ENCODE measurements at places on chromosomes 11 and 22.

DNA sequence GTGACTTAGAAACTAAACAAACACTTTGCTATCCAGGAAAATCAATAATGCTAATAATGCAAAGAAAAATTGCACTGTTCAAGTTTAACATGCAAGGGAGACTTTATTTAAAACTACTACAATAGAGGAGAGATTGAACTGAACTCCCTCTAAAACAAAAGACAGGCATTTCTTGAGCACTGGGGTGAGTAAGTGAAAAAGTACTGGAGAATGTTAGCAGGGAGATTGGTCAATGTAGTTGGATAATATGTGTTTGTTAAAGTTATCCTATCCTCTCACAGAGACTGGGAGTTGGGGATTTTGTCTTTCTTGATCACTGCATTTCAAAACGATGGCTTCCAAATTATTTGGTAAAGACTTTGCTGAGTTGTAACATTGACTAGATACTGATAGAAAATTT lies 77.6 kb downstream of the LUZP2 start:
- H3K4me3 ChIP-seq: no peak overlapping the region
- DNase-seq: no peak
- no peaks in the 10 kb centered on the region for H3K36me3 ChIP-seq
- H3K27ac ChIP-seq: no peak overlapping the region
- no peaks in the 10 kb centered on the region for H3K4me1 ChIP-seq

GRCh38 chr11:130886704-130887103 lies 29.6 kb downstream of the SNX19 start:
- no peaks in the 10 kb centered on the region for H3K4me1 ChIP-seq
- no peaks in the 10 kb centered on the region for H3K36me3 ChIP-seq
- DNase-seq: no peak
- no peaks in the 10 kb centered on the region for H3K27me3 ChIP-seq

DNA sequence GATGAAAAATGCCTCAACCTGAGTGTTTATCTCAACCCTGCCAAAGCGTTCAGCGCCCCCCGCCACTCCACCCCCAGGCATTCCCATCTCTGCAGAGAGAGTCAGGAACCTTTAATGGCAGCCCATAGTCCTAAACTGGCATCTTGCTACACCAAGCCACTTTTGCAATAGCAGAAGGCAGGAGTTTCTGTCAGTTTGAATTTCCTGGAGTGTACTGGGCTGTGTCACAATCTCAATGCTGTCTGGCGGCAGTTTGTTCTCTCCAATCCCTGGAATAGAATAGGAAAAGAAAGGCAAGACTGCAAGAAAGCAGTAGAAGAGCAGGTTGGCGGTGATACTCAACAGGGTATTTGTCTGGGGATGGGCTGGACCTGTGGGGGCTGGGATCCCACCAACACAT lies 32.9 kb upstream of the FLI1 start:
- no peaks in the 10 kb centered on the region for H3K27me3 ChIP-seq
- H3K27ac ChIP-seq: no peak overlapping the region
- no peak overlapping the region for H3K4me3 ChIP-seq
- H3K4me1 ChIP-seq: no peaks in the 10 kb centered on the region

- H3K4me3 ChIP-seq: no peak overlapping the region
- H3K36me3 ChIP-seq: no peaks in the 10 kb centered on the region
- no peaks in the 10 kb centered on the region for H3K27me3 ChIP-seq
- no peak overlapping the region for H3K27ac ChIP-seq
Measured at GRCh38 chr22:44540756-44541670, 43.0 kb upstream of the RTL6 start.

DNA sequence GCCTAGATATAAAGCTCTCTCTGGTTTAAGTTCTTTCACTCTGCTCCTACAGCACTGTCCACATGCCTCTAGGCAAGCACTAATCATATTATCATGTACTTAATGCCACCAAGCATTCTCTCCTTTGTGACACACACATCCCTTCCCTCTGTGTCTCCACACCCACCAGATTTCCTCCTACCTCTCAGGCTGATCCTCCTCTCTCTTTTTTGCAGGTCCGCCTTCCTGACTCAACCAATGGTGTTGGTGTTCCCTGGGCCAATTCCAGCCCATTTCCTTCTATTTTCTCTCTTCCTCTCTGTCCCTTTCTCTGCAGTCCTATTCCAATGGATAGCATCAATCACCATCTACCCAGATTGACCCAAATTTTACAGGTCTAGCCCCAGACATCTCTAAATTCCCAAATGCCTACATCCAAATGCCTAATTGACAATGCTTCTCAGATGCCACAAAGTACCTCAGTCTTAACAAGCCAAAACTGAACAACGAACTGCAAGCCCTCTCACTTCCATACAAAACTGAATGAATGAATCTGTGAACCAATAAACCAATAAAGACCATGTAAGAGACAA lies 504 bp upstream of the ZNF215 start:
- peak overlapping the region; percentile 49 for H3K4me3 ChIP-seq
- DNase-seq: no peak
- no peaks in the 10 kb centered on the region for H3K36me3 ChIP-seq
- H3K4me1 ChIP-seq: peaks cover 3% of the 10 kb centered on the region
- H3K27me3 ChIP-seq: no peaks in the 10 kb centered on the region

Data from ovary (tissue), 10 donors.